Transverse colon (tissue), 4 donors: ENCODE measurements at places on chromosomes 1 and 21.

DNA sequence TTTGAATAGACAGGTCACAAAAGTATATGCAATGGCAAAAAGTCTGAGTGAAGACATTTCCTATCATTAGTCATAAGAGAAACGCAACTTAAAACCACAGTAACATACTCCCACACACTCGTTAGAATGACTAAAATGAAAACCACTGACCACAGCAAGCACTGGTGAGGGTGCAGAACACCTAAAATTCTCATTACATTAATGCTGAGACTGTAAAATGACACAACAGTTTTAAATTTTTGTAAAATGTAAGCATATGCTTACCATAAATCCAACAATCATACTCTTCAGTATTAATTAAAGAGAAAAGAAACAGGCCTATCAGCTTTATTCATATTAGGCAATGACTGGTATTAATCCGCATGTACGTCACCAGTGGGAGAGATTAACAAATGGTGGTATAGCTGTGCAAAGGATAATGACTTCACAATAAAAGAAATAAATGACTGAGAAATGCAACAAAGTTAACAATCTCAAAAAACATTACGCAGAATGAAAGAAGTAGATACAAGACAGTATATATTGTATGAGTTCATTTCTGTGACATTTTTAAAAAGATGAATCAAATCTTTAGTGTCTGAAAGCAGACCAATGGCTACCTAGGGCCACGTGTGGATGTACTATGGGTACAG is 253.5 kb downstream of the AKT3 start:
- H3K4me3 ChIP-seq = no peak overlapping the region
- no peaks in the 10 kb centered on the region for H3K27me3 ChIP-seq
- no peak for DNase-seq
- H3K4me1 ChIP-seq = no peaks in the 10 kb centered on the region

DNA sequence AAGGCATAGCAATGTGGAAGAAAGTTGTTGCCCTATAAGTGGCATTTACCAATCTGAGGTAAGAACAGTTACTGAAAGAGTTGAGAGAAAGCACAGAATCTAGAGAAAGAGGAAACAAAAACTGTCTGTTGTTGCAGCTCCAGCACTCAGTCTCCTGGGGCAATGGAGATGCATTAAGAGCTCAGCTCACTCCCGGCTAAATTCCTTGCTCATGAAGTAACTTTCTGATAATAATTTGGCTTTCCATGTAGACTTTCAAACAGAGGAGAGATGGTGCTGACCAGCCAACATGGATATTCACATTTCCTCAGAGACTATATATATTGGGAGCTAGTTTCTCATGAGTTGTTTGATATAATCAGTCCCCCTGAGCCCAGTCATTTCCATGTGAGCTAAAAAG is 135.3 kb downstream of the GDAP2 start:
- no peak for DNase-seq
- H3K4me3 ChIP-seq = no peak overlapping the region
- H3K27ac ChIP-seq = no peak overlapping the region
- H3K27me3 ChIP-seq = no peaks in the 10 kb centered on the region
- no peaks in the 10 kb centered on the region for H3K4me1 ChIP-seq

- no peak for DNase-seq
- H3K4me1 ChIP-seq = no peaks in the 10 kb centered on the region
- no peak within 1 kb of the TSS for H3K27ac ChIP-seq
- no peak within 1 kb of the TSS for H3K4me3 ChIP-seq
- H3K36me3 ChIP-seq = no peaks in the 10 kb centered on the region
These were observed at the start of gene FCRLA for GRCh38 chr1:161706482-161707347. Gene FCRLA, plus strand, starts transcription at chr1:161707229. Its CDS starts 36 bp downstream, at chr1:161707265.

DNA sequence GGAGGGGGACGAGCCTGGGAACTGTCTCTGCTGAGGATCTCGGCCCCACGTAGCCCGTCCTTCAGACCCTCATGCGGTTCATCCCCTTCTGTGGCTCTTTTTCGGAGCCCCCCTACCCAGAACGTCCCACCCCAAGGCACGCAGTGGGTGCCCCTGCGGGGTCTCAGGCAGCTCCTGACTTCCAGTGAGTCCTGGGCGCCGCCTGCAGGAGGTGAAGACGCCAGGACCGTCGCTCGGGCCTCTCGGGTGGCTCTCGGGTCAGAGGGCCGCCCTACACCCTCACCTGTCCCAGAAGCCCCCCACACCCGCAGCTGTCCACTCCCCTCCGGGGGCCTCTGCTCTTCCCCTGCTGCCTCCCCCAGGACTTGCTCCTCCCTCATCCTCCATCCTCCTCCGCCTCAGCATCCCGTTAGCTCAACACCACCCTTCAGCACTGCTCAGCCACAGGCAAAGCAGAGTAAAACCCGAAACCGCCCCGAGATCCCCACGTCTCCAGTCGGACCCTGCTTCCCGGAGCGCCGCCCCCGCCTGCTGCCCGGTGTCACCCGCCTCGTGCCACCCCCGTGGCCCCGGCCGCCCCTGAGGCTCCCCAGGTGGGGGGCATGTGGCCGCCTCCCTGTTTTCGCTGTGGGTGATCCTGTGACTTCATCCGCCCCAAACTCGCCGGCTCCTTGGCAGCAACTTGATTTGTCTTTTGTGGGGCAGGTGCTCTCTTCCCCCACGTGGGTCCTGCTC is 13.3 kb upstream of the POFUT2 start:
- no peaks in the 10 kb centered on the region for H3K27me3 ChIP-seq
- H3K36me3 ChIP-seq = no peaks in the 10 kb centered on the region
- peaks cover 22% of the 10 kb centered on the region for H3K4me1 ChIP-seq

DNA sequence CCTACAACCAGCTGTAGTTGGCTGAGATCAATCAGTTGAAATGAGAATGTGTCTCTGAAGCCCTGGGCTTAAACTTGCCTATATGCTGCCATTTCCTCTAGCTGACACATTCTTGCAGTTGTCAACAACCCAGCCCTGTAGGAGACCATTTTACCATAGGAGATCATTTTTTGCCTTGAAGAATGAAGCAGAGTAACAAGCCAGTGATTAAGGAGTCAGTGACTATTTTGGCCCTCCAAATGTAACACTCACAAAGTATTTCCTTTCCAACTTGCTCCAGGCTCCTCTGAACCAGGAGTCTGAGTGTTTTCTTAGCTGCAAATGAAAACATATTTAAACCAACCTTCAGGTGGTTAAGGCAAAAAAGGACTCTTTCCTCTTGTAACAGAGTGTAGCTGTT is 183.5 kb downstream of the ZZZ3 start:
- H3K36me3 ChIP-seq = no peaks in the 10 kb centered on the region
- no peak overlapping the region for H3K27ac ChIP-seq
- H3K27me3 ChIP-seq = no peaks in the 10 kb centered on the region
